ENCODE measurements at places on chromosomes 16 and 17. TPM values are rescaled to one million over a fixed set of nuclear protein-coding genes. Genes with fewer than 3 reads are reported as not detected.

Gene B3GNT9
- 25.1 TPM for total RNA-seq

Gene ARHGDIG
- not detected for total RNA-seq

Gene CES3
- 0.17 TPM for total RNA-seq

Gene OR1F1
- not detected for total RNA-seq

Gene CCL16
- not detected for total RNA-seq

Gene ABCA3
- 0.34 TPM for total RNA-seq

Gene KRT38
- total RNA-seq = not detected

Gene ARHGAP23
- total RNA-seq = 49.5 TPM

Gene GPRC5B
- total RNA-seq = 3.2 TPM

Gene CFAP97D1
- total RNA-seq = not detected

Gene IL21R
- total RNA-seq = 16.1 TPM

Gene NECAB2
- 0.30 TPM for total RNA-seq

Gene HBQ1
- total RNA-seq = 1.2 TPM

Gene SLX4
- 6.9 TPM for total RNA-seq

Gene USH1G
- total RNA-seq = not detected

Gene SPG7
- 145 TPM for total RNA-seq

Gene CSH2
- not detected for total RNA-seq

Gene KRT222
- not detected for total RNA-seq

Gene CD79B
- total RNA-seq = not detected

Gene HCRT
- not detected for total RNA-seq

Gene CD300LF
- not detected for total RNA-seq

Gene KRT13
- total RNA-seq = not detected
